ENCODE measurements at places on chromosomes 1 and 21. TPM values are rescaled to one million over a fixed set of nuclear protein-coding genes. Genes with fewer than 3 reads are reported as not detected.

The QSOX1 gene
- 181 TPM for polyA plus RNA-seq

The NLRP3 gene
- polyA plus RNA-seq = 2.9 TPM

GRCh38 chr1:234243521-234244260, 129.6 kb upstream of the COA6 start:
- no peak for DNase-seq

- DNase-seq = no peak
Measured at GRCh38 chr1:28112388-28113241, 24.2 kb upstream of the EYA3 start.

GRCh38 chr1:175863299-175864050, 120.1 kb upstream of the TNR start:
- DNase-seq = no peak
